ENCODE measurements at places on chromosomes 3 and 15. TPM values are rescaled to one million over a fixed set of nuclear protein-coding genes. Genes with fewer than 3 reads are reported as not detected.

DNA sequence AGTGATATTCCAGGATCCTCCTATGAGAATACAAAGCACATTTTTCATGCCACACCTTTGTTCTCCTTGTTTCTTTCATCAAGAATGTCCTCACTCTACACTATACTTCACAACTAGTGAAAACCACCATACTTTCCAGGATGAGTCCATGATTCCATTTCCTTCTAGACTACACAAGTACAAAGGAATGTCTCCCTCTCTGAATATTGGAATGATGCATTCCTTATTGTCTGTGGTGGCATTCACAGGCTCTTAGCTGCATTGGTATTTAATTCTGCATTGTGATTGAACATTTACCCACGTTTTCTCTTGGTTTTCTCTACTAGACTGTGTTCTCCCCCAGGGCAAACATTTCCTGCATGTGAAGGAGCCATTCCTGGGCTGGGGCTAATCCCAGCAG is 217.5 kb downstream of the RAP2B start:
- no peaks in the 10 kb centered on the region for H3K4me1 ChIP-seq
- H3K27ac ChIP-seq = no peak overlapping the region
- DNase-seq = no peak
- H3K4me3 ChIP-seq = no peak overlapping the region

- no peak for DNase-seq
- peak overlapping the region; percentile 6 for H3K27ac ChIP-seq
- peak overlapping the region; percentile 20 for H3K4me3 ChIP-seq
- H3K4me1 ChIP-seq = peaks cover 6% of the 10 kb centered on the region
Observed at GRCh38 chr3:172749230-172749965, 1.1 kb upstream of the ECT2 start.

DNA sequence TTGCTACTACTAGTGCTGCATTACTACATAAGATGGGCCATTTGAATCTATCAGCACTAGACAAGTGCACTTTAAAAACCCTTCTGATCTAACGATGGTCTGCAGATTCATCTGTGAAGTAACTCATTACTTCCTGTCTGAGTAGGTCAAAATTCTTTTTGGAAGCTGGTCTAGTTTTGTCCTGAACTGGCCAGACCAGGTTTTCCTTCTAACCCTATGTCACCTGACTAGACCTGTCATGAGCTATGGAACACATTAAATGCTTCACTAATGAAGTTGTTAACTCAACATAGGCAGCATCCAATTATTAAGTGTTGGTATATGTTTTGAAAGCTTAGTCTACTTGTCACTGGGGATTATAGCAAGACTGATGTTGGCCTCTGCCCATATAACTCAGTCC is 10.1 kb upstream of the RBM5 start:
- no peak for DNase-seq
- H3K4me3 ChIP-seq = no peak overlapping the region
- H3K36me3 ChIP-seq = peaks cover 38% of the 10 kb centered on the region
- H3K27ac ChIP-seq = no peak overlapping the region
- no peaks in the 10 kb centered on the region for H3K4me1 ChIP-seq
- H3K27me3 ChIP-seq = no peaks in the 10 kb centered on the region

DNA sequence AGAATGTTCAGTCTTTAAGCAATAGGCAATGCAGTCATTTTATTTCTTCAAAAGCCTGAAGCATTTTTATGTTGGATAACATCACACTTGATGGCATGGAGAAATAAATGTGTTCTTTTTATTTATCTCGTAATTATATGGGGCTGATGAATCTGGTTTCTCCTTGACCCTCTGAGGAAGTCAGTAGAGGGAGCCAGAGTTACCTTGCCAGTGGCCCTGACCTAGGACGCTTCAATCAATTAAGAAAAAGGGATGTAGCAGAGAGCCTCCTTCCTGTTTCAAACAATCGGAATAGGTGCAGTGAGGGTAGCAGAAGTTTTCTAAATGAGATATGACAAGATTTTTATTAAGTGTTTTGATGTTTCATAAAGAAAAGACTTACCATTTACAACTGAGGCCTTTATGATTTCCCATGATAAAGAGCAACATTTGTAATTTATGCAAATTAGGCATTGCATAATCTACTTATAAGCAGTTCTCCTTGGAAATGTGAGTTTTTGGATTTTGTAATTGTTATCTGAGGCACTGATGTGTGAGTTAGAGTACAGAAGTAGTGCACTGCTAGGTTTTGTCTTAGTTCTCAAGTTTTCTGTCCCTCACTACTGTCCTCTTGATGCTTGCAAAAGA is 129.1 kb downstream of the RAP2B start:
- H3K27ac ChIP-seq = no peak overlapping the region
- DNase-seq = no peak
- no peak overlapping the region for H3K4me3 ChIP-seq
- H3K36me3 ChIP-seq = no peaks in the 10 kb centered on the region
- no peaks in the 10 kb centered on the region for H3K4me1 ChIP-seq

GRCh38 chr15:23013681-23014080 is 25.7 kb downstream of the TUBGCP5 start:
- no peak overlapping the region for H3K27ac ChIP-seq
- no peak overlapping the region for H3K4me3 ChIP-seq
- DNase-seq = no peak
- no peaks in the 10 kb centered on the region for H3K27me3 ChIP-seq

DNA sequence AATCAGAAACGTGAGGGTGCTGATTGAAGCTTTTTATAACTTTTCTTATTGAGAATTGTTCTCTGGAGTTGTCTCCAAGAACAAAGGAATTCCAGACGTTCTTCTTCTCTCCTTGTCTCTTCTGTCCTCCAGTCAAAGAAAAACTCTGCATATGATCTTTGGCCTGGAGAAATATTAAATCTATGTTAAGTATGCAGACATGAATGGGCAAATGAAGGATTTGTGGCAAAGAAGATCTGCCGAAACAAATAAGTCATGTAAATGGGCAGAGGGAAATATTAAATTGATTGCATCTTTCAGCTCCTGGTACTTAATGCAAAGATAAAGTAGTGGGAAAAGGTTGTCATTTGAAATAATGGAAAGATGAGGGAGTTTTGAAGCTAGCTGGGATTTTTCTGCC is 74.9 kb downstream of the IGF1R start:
- no peaks in the 10 kb centered on the region for H3K27me3 ChIP-seq
- H3K27ac ChIP-seq = no peak overlapping the region
- no peak overlapping the region for H3K4me3 ChIP-seq
- no peaks in the 10 kb centered on the region for H3K36me3 ChIP-seq
- no peak for DNase-seq
- H3K4me1 ChIP-seq = peaks cover 26% of the 10 kb centered on the region

GRCh38 chr15:35963326-35963725 is 417.4 kb upstream of the DPH6 start:
- no peaks in the 10 kb centered on the region for H3K4me1 ChIP-seq
- H3K36me3 ChIP-seq = no peaks in the 10 kb centered on the region
- no peaks in the 10 kb centered on the region for H3K27me3 ChIP-seq
- DNase-seq = no peak
- H3K4me3 ChIP-seq = no peak overlapping the region

DNA sequence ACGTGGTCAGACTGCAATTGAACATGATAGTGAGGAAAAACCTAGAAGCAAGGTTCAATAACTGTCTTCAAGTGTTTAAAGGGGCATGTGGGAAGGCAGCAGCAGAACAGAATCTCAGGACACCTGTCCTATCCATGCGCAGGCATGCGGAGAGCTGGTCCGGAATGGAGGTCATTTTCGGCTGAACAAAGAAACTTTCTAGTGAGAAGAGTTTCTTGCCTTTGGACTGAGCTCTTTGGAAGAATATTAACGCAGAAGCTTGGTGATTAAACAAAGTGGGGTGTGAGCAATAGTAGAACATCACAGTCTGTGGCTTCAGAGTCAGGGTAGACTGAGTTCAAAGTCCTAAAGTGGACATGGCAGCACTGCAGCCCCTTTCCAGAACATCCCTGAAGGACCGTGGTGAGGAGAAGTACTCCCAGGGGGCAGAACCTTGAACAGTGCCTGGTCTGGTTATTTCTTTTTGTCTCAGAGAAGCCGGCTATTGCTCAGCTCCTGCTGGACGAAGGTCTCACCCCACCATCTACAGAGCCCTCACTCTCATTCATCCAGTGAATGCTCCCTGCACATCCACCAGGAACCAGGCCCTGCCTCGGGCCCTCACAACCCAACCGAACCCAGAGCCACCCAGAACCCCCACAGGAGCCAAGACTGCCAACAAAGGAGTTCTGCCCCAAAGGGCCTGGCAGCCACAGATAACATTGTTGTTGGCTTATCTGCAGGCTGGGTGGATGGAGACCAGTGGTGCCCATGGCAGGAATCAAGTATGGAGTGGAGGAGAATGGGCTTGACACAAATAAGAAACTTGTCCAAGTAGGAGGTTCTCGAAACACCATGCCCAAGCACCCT is 2.8 kb upstream of the SSUH2 start:
- no peaks in the 10 kb centered on the region for H3K27me3 ChIP-seq
- no peak overlapping the region for H3K27ac ChIP-seq

GRCh38 chr15:44729408-44730127 is 6.8 kb upstream of the TRIM69 start:
- no peak for DNase-seq
- H3K27ac ChIP-seq = peak overlapping the region; percentile 93
- H3K27me3 ChIP-seq = no peaks in the 10 kb centered on the region
- H3K4me1 ChIP-seq = peaks cover 6% of the 10 kb centered on the region
- peak overlapping the region; percentile 52 for H3K4me3 ChIP-seq
- H3K36me3 ChIP-seq = no peaks in the 10 kb centered on the region

GRCh38 chr3:113070072-113070640 is 79.4 kb downstream of the GTPBP8 start:
- no peaks in the 10 kb centered on the region for H3K36me3 ChIP-seq
- DNase-seq = no peak
- H3K27me3 ChIP-seq = no peaks in the 10 kb centered on the region
- no peaks in the 10 kb centered on the region for H3K4me1 ChIP-seq
- no peak overlapping the region for H3K27ac ChIP-seq

GRCh38 chr15:26724381-26725150 is 48.3 kb downstream of the GABRB3 start:
- no peaks in the 10 kb centered on the region for H3K27me3 ChIP-seq
- H3K4me1 ChIP-seq = no peaks in the 10 kb centered on the region
- no peak overlapping the region for H3K27ac ChIP-seq
- no peaks in the 10 kb centered on the region for H3K36me3 ChIP-seq

DNA sequence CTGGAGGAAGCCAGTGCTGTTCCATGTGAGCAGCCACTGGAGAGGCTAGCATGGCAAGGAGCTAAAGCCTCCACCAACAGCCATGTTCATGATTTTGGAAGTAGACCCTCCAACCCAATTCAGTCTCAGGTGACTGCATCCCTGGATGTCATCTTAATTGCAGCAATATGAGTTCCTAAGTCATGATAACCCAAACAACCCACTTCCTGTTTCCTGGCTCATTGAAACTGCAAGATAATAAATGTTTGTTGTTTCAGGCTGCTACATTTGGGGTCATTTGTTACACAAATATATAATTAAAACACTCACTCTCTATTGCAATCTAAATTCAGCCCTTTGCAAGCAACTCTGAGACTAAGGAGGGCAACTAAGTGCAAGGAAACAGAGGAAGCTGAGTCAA is 62.4 kb upstream of the SLC24A5 start:
- H3K4me1 ChIP-seq = peaks cover 19% of the 10 kb centered on the region
- H3K36me3 ChIP-seq = no peaks in the 10 kb centered on the region
- H3K27me3 ChIP-seq = no peaks in the 10 kb centered on the region
- no peak overlapping the region for H3K27ac ChIP-seq
- no peak overlapping the region for H3K4me3 ChIP-seq

- peaks cover 43% of the 10 kb centered on the region for H3K4me1 ChIP-seq
- DNase-seq = peak; percentile 72
- H3K27me3 ChIP-seq = no peaks in the 10 kb centered on the region
- no peak overlapping the region for H3K4me3 ChIP-seq
- no peaks in the 10 kb centered on the region for H3K36me3 ChIP-seq
Observed at GRCh38 chr3:66442254-66443117, 58.3 kb downstream of the LRIG1 start.

DNA sequence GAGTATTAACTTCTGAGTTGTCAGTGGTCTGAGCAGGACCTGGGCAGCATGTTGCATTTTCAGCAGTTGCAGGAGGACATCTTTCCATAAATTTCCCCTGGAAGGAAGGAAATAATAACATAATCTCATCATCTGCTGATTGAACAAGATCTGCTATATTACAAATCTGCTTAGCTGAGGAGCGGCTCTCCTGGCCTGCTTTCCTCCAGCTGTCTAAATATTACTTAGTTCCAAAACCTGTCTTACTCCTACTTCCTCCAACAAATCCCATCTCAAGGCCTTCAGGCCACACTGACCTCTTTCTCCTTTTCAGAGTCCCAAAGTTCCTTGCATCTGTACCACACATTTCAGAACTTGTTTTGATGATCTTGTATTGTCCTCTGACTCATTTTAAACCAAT is 364.4 kb upstream of the MCTP2 start:
- no peaks in the 10 kb centered on the region for H3K36me3 ChIP-seq
- no peak overlapping the region for H3K27ac ChIP-seq
- no peaks in the 10 kb centered on the region for H3K27me3 ChIP-seq
- DNase-seq = no peak

- no peak overlapping the region for H3K27ac ChIP-seq
- H3K27me3 ChIP-seq = no peaks in the 10 kb centered on the region
- peak; percentile 52 for DNase-seq
- no peaks in the 10 kb centered on the region for H3K4me1 ChIP-seq
Observed at GRCh38 chr3:9552252-9552999, 1.2 kb downstream of the LHFPL4 start.

DNA sequence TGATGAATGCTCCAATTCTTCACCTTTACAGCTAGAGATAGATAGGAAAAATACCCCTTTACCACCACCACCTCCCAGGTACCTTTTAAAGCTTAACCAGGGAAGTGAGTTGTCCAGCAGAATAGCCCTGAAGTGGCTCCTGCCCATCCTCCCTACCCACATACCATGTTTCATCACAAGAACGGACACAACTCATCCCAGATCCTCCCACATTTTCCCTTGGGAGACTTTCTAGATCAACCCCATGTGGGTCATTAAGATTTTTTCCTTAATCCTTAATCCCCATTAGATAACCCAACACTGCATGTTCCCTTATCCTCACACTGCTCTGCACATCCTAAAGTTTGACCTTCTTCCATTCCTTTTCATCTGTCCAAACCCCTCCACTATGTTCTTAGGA is 69.3 kb downstream of the CHST2 start:
- H3K36me3 ChIP-seq = no peaks in the 10 kb centered on the region
- DNase-seq = no peak
- H3K27ac ChIP-seq = no peak overlapping the region
- H3K27me3 ChIP-seq = no peaks in the 10 kb centered on the region
- H3K4me1 ChIP-seq = no peaks in the 10 kb centered on the region

DNA sequence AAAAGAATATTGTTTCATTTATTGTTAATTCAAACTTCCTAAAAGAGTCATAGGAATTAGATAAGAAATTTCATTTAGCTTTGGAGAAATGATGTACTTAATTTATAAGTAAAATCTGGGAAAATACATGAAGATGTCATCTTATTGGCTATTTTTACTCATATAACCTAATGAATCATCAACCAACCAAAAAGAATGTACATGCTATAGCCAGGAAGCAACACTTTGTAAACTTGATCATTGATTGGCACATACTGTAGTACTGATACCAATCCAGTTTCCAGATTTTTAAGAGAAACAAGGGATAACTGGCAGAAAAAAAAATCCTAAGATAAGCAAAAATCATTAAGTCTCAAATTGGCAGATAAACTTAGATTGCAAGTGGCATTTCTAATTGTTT is 207.9 kb upstream of the CDIN1 start:
- no peaks in the 10 kb centered on the region for H3K27me3 ChIP-seq
- H3K36me3 ChIP-seq = no peaks in the 10 kb centered on the region
- H3K27ac ChIP-seq = no peak overlapping the region

Gene MESP2
- total RNA-seq = not detected

Gene SLC33A1
- 94.1 TPM for total RNA-seq

Gene PSTPIP1
- 3.0 TPM for total RNA-seq

Gene SLC22A13
- total RNA-seq = 0.54 TPM

Gene STAB1
- 100 TPM for total RNA-seq

Gene CD96
- total RNA-seq = 3.5 TPM

Gene LRRC57
- total RNA-seq = 17.1 TPM

Gene SOX14
- not detected for total RNA-seq

Gene MEX3B
- 0.79 TPM for total RNA-seq

Gene GOLGA8J
- 0.22 TPM for total RNA-seq

Gene ZIC1
- total RNA-seq = not detected

Gene GRM2
- total RNA-seq = 0.20 TPM

All from thyroid gland (tissue), 4 donors.